ENCODE measurements at places on chromosomes 6 and 20. TPM values are rescaled to one million over a fixed set of nuclear protein-coding genes. Genes with fewer than 3 reads are reported as not detected.

DNA sequence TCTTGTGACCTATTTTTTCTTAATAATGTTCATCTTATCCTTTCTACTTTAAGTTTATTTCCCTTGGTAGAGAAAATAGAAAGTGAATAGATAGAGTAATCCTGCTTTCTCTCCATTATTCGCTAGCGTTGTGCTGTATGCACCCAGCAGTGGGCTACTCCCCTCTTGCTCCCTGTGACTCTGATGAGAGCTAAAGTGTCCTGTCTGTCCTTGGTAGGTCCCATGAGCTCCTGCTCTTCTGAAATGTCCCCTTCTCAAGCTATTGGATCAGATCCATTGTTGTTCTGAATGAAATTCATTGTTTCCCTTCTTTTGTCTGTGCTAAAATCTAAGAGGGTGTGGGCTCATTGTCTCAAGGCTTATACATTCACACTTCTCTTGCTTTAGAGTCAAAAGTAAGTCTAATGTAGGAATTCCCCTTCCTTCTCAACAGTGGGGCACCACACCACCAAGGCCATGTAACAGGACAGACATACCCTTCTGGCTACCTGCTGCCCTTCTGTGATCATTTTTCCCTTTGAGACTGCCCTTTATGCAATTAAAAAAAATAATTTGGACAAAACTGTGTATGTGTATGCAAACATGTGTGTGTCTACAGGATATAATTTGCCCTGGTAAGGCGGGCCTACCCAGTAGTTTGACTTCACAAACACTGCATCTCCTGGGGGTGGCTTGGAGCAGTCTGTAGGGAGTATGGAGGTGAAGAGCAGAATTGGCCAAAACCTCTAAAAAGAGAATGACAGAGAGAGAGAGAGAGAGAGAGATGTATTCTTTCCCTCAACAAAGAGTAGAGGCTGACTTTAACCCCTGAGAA lies 167.0 kb upstream of the MYLIP start:
- DNase-seq = no peak

DNA sequence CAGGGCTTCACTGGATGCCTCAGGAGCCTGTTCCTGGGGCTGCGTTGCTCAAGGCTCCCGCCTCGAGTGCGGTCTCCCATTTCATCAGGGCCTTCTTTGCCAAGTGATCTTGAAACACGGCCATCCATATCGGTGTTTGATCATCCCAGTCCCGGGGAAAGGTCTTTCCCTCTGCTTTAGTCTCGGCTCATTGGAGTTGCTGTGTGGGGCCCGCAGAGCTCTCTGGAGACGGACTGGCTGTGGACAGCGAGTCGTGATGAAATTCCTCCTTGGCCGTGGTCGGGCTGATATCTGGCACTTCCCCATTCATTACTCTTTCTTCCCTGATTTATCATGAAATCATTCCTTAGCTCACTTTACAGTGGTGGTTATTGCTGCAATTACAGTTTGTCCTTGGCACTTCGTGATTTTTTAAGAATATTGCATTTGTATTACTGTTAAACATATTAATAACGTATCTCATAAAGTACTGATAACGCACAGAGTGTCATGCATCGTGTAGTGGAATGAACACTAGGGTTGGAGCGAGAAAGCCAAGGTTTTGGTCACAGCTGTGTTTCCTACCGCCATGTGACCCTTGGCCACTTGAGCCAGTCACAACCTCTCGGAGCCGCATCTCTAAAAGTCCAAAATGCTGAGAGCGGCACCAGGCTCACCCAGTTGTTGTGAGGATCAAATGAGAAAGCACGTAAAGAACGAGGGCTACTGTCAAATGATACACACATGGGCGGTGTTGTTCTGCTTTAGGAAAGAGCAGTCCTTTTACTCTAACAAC lies 71.8 kb downstream of the MTHFD1L start:
- peak; percentile 51 for DNase-seq

Gene TLDC2
- total RNA-seq = not detected

Gene ZSCAN12
- 3.9 TPM for total RNA-seq
